Mucosa of descending colon (tissue), 3 donors: ENCODE measurements at places on chromosomes 7 and 10.

- peak; percentile 82 for DNase-seq
These were observed 507 bp downstream of the STN1 start for GRCh38 chr10:103917302-103918052.

GRCh38 chr10:73837072-73837471 is 25.7 kb upstream of the NDST2 start:
- no peak for DNase-seq

DNA sequence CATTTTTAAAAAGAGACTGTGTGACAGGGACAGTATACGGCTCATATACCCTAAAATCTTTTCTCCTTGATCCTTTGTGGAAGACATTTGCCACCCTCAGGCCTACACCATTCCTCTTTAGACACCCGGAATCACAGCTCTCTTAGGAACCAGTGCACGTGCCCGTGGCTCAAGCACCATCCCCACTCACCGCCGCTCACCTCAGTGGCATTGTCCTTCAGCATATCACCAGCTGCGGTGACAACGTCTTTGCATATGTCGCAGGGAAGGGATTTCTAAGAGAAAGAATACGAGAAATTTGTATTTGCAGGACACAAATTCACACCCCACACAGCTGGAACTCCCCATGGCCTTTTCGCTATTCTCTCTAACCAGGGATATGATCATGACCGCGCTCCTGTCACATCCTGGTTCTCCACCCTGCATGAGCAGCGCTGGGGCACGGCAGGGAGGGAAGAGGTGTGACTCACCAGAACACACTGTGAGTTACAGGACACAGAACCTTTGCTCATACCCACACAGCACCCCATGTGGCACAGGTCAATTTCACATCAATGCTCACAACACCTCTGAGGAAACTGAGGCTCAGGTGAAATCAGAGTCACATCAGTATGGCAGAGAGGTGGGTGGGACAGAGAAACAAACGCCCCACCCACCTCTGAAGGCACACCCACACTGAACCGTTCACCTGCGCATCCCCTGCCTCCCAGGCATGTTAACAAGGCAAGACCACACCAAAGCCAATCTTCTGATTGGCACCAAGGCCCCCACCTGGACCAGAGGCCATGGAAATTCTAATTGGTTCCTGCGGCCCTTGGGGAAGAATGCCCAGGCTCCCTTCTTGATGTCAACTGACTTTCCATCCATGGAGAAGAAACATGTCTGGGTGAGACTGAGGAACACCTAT is 19.2 kb downstream of the PSAP start:
- no peak for DNase-seq

GRCh38 chr10:6470894-6471618 is 109.0 kb downstream of the PRKCQ start:
- no peak for DNase-seq

DNA sequence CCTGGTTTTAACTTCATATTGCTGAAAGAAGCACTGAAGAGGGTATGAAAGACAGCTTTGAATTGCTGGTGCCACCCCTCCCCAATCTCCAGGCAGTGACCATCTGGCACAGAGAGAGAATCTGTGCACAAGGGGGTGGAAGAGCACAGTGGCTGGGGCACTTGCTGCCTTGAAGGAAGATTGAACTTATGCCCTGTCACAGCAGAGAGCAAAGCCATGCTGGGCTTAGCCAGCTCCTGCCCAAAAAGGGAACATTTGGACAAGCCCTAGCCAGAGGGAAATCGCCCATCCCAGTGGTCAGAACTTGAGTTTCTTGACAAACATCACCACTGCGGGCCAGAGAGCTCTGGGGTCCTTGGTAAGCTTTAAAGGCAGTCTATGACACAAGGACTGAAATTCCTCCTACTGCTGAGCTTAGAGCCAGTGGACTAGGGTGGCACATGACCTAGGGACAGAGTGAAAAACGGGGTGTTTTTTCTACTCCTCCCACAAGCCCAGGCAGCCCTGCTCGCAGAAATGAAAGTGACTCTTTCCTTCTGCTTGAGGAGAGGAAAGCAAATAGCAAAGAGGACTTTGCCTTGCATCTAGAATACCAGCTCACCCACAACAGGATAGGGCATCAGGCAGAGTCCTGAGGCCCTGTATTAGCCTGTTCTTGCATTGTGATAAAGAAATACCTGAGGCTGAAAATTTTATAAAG is 257.2 kb downstream of the CTNNA3 start:
- no peak for DNase-seq

- peak; percentile 61 for DNase-seq
These were observed 1.1 kb downstream of the RRP12 start for GRCh38 chr10:97399843-97400545.

DNA sequence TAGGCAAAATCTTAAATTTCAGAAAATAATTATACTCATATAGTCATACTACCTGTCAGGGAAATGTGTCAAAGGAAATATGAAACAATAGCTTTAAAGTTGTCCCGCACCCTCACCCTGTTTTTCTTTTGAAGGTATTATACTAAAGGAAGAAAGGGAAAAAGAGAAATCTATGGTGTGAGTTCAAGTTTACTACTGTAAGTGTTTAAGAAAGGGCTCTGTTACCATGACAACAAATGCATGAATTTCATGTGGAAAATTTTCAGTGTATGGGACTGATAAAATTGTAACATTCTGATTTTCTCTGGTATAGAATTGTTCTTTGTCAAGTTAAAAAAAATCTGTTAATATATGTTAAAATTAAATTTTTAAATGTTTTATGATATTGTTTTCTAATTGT is 229.8 kb downstream of the ADK start:
- no peak for DNase-seq

DNA sequence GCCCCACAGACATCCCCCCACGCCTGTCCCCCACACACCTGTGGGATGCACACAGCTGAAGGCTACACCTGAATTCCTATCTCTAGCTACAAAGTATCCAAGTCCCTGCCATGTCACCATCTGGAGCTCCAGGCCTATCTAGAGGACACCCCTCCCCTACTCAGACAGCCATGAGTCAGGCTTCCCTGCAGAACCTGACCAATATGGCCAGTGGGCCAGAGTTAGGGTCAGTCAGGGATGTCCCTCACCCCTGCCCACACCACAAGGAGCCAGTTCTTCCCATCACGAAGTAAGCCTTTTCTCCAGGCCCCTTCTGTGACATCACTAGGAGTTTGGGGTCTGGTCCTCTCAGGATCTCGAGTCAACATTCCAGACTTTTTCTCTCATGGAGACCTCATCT is 10.6 kb upstream of the SLC18A3 start:
- DNase-seq = no peak

- no peak for DNase-seq
These were observed 155.3 kb downstream of the C10orf105 start for GRCh38 chr10:71564194-71564820.

DNA sequence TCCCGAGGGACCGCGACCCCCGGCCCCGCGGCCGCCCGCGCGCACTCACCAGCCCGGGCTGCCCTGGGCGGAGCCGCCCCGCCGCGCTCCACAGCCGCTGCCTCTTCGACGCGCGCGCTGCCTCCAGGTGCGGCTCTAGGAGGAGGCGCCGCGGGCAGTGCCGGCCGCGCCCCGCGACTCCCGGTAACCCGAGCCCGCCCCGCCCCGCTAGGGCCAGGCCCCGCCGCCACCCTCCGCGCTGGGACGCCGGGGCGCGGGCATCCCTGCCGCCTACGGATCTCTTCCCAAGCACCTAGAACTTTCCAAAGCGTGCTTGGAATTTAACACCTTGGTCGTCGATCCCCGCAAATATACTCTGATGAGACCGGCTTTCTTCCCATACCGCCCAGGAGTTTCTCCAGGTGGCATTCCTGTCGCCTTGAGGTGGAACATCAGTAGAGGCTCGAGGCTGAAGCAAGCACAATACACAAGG is at the start of gene SLC26A5:
SLC26A5 (minus strand) TSS at position 159 of the 472 bp plus-strand sequence. CDS start 24,693 bp downstream, outside the sequence.
- peak; percentile 61 for DNase-seq

DNA sequence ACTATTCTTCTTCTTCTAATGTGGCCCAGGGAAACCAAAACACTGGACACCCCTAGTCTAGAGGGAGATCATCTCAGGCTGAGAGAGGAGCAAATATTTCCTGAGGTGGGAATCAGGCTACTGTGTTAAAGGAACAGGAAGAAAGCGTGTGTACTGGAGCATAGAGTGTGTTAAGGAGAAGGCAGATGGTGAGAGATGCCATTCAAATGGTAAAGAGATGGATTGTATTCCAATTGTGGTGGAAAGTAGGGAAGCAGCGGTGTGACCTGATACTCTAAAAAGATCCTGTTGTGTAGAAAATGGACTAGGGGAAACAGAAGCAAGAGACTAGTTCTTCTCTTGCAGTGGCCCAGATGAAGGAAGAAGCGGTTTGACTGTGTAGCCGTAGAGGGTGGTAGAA is 31.2 kb downstream of the RAB18 start:
- DNase-seq = no peak

- DNase-seq = no peak
These were observed 237.9 kb downstream of the TMEM26 start for GRCh38 chr10:61215246-61215645.

GRCh38 chr7:138746073-138746472 is 44.9 kb upstream of the SVOPL start:
- no peak for DNase-seq

- no peak for DNase-seq
These were observed 210.5 kb downstream of the TWIST1 start for GRCh38 chr7:18906901-18907300.

DNA sequence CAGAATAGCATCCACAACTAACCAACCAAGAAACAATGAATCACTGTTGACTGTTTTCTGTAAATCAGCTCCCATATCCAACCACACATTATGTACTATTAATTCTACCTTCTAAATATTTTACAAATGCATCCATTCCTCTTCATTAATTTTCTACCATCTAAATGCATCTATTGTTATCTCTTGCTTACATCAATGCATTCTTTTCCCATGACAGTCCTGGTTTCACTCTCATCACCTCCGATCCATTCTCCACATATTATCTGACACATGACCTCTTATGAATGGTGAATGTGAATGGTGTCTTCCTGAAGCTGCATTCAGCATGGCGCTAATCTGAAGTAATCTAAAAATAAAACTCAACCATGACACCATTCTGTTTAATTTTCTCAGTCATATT is 153.8 kb upstream of the CALCR start:
- DNase-seq = no peak

DNA sequence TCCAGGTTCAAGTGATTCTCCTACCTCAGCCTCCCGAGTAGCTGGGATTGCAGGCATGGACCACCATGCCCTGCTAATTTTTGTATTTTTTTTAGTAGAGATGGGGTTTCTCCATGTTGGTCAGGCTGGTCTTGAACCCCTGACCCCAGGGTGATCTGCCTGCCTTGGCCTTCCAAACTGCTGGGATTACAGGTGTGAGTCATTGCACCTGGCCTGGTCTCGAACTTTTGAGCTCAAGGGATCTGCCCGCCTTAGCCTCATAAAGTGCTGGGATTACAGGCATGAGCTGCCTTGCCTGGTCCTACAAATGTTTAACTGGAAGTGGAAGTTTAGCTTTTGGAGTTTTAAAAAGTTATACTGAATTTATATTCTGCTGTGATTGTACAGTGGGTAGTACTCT is 2.8 kb downstream of the MLLT10 start:
- DNase-seq = no peak

- DNase-seq = no peak
These were observed 86.5 kb downstream of the C10orf105 start for GRCh38 chr10:71632896-71633600.

- DNase-seq = no peak
These were observed 184.3 kb upstream of the DGKB start for GRCh38 chr7:15086862-15087261.

DNA sequence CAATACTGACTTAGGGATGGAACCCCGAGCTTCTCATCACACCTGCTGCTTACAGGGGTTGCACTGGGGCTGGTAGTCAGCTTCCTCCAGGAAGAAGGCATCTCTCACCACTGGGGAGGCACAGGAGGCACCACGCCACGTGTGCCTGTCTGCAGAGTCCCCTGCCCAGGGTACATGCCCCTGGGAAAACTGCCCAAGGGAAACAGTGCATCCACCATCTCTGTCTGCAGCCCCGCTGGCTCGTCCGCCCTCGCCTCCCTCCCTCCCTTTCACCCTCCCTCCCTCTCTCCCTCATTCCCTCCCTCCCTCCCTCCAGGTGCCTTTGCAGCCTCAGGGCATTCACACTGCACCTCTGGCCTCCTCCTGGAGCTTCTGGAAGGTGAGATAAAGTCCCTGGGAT is 101.1 kb downstream of the PTPRE start:
- DNase-seq = no peak

GRCh38 chr10:77884181-77884580 is 42.4 kb downstream of the DLG5 start:
- no peak for DNase-seq

GRCh38 chr7:99004781-99005500 is 126.6 kb downstream of the TRRAP start:
- DNase-seq = no peak

- DNase-seq = no peak
These were observed 173.6 kb downstream of the PRKCQ start for GRCh38 chr10:6406220-6407033.

GRCh38 chr10:95513941-95514392 is 47.2 kb downstream of the SORBS1 start:
- DNase-seq = no peak

GRCh38 chr10:112026438-112026837 is 157.1 kb downstream of the GPAM start:
- DNase-seq = no peak

GRCh38 chr7:85714951-85715350 is 528.1 kb upstream of the SEMA3D start:
- no peak for DNase-seq

DNA sequence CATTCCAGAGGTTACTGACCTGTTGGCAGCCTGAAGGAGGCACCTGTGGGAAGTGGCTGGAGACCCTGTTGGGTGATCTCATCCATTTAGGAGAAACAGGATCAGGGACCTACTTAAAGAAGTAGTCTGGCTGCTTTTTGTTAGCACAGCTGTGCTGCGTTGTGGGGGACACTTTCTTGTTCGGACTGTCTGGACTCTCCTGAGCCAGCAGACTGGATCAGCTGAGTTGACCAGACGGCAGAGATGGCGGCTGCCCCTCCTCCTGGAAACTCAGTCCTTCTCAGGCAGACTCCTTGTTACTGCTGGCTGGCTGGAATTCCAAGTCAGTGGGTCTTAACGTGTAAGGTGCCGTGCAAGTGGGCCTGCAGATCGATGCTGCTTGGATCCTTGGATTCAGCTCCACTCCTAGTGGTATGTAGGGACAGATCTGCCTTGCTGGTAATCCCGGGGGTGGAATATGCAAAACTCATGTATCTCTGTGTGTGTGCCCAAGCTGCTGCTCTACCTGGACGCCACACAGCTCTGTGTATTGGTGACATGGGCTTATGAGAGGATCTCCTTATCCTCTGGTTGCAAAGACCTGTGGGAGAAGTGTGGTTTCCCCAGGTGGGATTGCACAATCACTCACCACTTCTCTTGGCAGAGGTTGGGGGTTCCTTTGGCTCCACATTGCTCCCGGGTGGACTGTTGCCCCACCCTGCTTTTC is 87.3 kb downstream of the CCSER2 start:
- no peak for DNase-seq
